ENCODE measurements at places on chromosomes 12 and 14.

GRCh38 chr12:124191024-124191359, 103.9 kb upstream of the RFLNA start:
- peak; percentile 11 for DNase-seq

DNA sequence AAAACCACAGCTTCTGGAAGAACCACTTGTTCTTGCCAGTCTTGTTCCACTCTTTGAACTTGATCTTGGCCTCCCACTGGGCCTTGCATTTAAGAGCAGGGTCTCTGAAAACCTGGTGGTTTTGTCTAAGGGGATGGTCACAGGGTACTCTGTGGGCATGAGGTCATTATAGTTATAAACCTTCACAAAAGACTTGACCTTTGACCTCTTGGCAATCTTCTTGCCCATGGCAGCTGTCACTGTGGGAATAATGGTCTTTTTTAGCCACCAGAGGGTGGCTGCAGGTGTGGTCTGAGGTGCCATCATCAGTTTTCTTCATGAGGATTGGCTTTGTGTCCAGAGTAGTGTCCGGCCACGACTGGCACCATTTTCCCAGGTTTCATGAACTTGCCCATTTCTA, 9.1 kb downstream of the ATP6V0A2 start:
- no peak for DNase-seq

DNA sequence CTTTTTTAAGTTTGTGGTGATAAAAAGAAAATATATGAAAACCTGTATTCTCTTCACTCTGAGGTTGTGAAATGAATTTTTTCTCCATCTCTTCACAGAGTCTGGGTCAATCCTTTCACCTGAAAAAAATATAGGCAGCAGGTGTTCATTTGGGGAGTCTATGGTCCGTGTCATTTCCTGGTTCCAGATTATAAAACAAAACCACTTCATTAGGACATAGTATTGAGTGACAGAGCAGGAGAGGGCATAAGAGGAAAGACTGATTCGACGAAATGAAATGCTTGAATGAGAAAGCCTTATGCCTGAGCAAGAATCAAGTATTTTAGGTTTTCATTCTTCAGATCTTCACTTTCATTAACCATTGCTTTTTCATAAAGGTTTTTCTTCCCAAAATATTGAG, 51.8 kb upstream of the NUAK1 start:
- no peak for DNase-seq

DNA sequence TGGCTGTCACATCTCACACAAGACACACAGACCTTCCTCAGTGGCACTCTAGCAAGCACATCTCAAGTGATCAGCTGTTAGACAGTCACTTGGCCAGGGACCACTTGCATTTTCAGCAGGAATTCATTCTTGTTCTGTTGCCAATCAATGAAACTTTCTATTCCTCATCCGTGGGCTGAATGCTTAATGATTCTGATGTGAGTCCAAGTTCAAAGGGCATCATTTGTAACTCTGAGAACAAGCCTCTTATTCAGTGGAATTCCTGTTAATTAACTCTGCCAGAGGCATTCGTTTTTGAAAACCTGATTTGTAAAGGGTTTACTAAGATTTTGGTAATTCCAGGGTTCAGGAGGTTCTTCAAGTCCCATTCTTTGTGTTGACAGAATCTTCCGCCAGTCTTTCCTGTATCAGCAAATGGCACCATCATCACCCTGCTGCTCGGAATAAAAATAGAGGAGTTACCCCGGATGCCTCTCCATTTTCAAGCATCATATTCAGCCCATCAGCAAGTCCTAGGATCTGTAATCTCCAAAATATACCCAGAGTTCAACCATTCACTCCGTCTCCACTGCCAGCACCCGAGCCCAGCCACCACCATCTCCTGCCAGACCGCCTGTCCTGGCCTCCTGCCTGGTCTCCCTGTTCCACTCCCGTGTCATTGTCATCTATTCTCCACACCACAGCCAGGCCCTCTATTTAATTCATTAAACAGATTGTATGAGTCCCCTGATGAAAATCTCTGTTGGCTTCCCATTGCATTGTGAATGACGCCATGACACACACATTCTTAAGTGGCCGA, 473.4 kb downstream of the AACS start:
- DNase-seq, result no peak

DNA sequence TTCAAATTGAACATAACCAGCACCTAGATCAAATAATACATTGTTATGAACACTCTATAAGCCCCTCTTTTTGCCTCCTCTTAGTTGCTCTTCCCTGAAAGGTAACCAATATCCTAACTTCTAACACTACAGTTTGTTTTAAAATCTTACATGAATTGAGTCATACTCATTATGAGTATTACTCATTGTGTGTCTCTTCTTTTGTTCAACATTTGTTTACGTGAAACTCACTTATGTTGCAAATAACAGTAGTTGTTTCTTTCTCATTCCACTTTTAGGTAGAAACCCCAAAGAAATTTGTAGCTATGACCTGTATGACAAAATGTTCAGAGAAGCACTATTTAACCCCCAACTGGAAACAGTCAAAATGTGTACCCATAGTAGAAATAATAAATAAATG, 6.6 kb downstream of the LRRC9 start:
- no peak for DNase-seq

All from RCC 7860 (cell line).